ENCODE measurements at places on chromosomes 12 and 14. TPM values are rescaled to one million over a fixed set of nuclear protein-coding genes. Genes with fewer than 3 reads are reported as not detected.

GRCh38 chr14:89827265-89827664 is 127.3 kb downstream of the EFCAB11 start:
- no peaks in the 10 kb centered on the region for H3K4me1 ChIP-seq
- no peaks in the 10 kb centered on the region for H3K27me3 ChIP-seq
- no peak overlapping the region for H3K27ac ChIP-seq
- H3K4me3 ChIP-seq: no peak overlapping the region
- H3K36me3 ChIP-seq: no peaks in the 10 kb centered on the region

DNA sequence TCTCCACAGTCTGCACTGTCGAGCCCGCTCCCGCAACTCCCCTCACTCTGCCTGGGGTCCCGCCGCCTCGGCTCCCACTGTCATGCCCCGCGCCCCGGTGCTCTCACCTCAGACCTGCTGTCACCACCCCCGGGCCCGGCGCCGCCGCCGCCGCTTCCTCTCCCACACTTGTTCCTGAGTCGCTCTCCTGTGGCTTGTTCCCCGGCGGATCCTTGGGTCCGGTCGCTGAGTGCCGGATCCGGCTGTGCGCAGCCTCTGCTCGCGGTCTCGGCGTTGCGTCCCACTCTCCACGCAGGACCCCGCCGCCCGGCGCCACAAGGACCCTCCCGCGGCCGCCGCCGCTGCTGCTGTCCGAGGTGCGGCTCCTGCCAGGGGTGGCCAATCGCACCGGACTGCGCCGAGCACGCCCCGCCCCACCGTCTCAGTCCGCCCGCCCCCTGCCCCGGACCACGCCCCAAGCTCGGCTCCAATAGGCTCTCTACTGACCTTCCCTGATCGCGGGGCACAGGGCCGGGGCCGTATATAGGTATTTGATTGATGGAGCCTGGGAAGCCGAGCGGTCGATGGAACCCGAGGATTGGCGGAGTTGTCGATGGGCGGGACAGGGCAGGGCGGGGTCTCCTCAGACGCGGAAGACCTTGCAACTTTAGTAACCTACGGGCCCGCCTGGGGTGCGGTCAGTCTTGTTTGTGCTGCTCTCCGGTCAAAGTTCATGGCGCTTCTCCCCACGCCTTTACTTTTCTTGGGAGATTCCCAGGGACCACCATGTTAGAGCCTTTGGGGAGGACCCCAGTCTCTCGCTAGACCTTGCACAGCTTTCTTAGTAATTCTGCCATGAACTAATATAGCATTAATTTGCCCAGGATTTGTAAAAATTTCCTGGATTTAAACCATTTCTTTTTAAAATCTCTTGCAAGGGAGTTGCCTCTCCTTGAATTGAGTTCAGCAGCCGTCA is at the start of gene TAOK3:
TAOK3 (minus strand) TSS at position 367 of the 955 bp plus-strand sequence. CDS start 117,340 bp downstream, outside the sequence.
- H3K36me3 ChIP-seq: no peaks in the 10 kb centered on the region
- peak within 1 kb of the TSS; percentile 74 for H3K27ac ChIP-seq
- no peaks in the 10 kb centered on the region for H3K27me3 ChIP-seq
- peak within 1 kb of the TSS; percentile 90 for H3K4me3 ChIP-seq

The BIN2 gene
- 57.3 TPM for total RNA-seq

DNA sequence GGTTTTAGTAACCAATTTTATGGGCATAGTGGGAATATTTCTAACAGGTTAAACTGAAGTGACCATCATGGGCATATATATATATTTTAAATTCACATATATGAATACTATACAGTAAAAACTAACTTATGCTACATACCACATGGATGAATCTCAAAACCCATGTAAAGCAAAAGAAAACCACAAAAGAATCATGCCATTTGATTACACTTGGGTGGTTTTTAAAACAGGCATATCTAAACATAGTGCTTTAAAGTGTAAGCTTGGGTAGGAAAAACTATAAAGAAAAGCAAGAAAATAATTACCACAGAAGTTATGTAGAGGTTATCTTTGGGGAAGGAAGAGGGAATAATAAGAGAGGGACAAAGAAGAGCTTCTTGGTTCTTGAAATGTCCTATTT is 326.1 kb downstream of the NAV3 start:
- no peaks in the 10 kb centered on the region for H3K36me3 ChIP-seq
- H3K4me1 ChIP-seq: no peaks in the 10 kb centered on the region
- no peaks in the 10 kb centered on the region for H3K27me3 ChIP-seq

The OAS2 gene
- total RNA-seq: 46.6 TPM

The GARIN6 gene
- total RNA-seq: not detected

DNA sequence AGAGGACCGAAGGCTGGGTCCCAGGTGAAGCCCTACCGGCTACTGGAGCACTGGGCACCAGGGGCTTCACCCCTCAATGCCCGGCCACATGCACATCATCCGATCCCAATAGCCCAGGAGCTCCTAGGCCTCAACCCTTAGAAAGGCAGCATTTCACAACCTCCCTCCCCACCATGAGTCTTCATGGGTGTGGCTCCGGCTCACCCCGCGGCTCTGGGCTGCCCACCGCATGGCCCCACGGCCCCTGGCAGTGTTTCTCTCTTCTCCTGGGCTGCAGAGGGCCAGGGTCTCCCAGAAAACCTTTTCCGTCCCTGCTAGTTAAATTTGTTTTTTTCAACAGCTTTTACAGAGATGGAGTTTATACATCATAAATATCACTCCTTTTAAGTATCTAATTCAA is 28.6 kb upstream of the DLK1 start:
- DNase-seq: no peak
- H3K27ac ChIP-seq: peak overlapping the region; percentile 72
- no peaks in the 10 kb centered on the region for H3K4me1 ChIP-seq
- no peaks in the 10 kb centered on the region for H3K27me3 ChIP-seq
- no peaks in the 10 kb centered on the region for H3K36me3 ChIP-seq
- H3K4me3 ChIP-seq: no peak overlapping the region

DNA sequence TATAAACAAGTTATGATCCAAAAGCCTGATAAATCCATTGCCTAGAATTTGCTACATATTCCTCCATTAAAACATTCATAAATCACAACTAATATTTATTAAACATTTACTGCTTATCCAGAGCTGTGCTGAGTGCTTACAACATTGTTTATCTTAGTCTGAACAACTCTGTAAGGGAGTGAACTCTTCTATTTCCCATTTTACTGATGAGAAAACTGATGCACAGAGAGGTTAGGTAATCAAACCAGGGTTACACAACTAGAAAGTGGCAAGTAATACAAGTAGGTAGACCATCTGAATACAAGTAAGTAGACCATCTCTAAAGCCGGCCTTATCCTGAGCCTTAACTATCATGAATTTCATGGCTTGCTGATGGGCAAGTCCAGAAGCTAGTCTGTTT is 39.5 kb downstream of the WASHC3 start:
- H3K27me3 ChIP-seq: no peaks in the 10 kb centered on the region
- no peak for DNase-seq
- no peaks in the 10 kb centered on the region for H3K4me1 ChIP-seq
- H3K4me3 ChIP-seq: no peak overlapping the region
- H3K27ac ChIP-seq: no peak overlapping the region

GRCh38 chr14:29222671-29223268 is 456.2 kb downstream of the FOXG1 start:
- no peak overlapping the region for H3K4me3 ChIP-seq
- H3K27me3 ChIP-seq: no peaks in the 10 kb centered on the region
- no peak for DNase-seq
- H3K4me1 ChIP-seq: no peaks in the 10 kb centered on the region
- H3K36me3 ChIP-seq: no peaks in the 10 kb centered on the region

GRCh38 chr12:58361056-58361455 is 419.7 kb downstream of the ATP23 start:
- DNase-seq: no peak
- H3K4me3 ChIP-seq: no peak overlapping the region
- no peaks in the 10 kb centered on the region for H3K27me3 ChIP-seq

DNA sequence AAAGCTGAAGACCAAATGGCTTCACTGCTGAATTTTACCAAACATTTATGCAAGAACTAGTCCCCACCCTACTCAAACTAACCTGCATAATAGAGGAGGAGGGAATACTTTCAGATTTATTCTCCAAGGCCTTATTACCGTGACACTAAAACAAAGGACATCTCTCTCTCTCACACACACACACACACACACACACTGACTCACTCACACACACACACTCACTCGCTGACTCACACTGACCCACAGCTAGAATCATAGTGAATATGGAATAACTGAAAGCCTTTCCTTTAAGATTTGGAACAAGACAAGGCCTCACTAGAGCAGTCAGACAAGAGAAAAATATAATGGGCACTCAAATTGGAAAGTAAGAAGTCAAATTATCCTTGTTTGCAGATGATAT is 1014.1 kb downstream of the TMTC2 start:
- no peak overlapping the region for H3K27ac ChIP-seq
- DNase-seq: no peak
- no peaks in the 10 kb centered on the region for H3K4me1 ChIP-seq
- H3K4me3 ChIP-seq: no peak overlapping the region
- H3K36me3 ChIP-seq: no peaks in the 10 kb centered on the region

The E2F7 gene
- total RNA-seq: 10.7 TPM

DNA sequence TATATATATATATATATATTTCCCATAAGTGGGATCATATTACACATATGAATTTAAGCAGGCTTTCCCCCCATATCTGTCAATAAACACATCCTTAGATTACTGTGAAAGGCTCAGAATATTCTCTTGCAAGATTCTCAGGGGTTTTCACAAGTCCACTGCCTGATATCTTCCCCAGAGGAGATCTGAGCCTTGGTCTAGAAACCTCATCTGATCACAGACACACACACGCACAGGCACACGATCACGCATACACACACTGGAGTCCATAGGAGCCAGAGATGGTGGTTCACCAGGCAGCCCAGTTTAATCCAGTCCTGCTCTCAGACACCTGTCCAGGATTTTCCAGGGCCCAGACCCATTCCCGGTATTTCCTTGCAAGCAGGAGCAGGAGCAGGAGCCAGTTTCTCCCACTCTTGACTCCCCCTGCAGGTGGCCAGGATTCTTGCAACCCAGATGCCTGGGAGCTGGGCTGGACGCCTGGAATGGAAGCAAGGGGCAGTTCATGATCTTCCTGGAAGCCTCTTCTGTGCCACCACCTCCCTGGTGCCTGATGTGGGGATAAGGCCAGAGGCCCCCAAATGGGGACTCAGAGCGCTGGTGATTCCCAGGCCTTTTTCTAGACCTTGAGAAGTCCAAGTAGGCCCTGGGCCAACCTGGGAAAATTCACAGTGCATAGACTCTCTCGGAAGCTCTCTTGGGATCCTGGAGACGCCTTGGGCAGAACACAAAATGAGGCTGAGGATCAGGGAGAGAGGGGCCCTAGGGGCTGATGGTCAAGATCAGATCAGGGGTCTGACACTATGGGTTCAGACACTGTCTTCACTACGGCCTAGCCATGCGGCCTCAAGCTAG is 16.5 kb upstream of the KRT78 start:
- peaks cover 20% of the 10 kb centered on the region for H3K4me1 ChIP-seq
- no peak overlapping the region for H3K27ac ChIP-seq
- no peaks in the 10 kb centered on the region for H3K27me3 ChIP-seq
- no peaks in the 10 kb centered on the region for H3K36me3 ChIP-seq

The CRIP1 gene
- total RNA-seq: 468 TPM

- H3K36me3 ChIP-seq: peaks cover 55% of the 10 kb centered on the region
- peak overlapping the region; percentile 89 for H3K27ac ChIP-seq
- peak overlapping the region; percentile 45 for H3K4me3 ChIP-seq
- no peaks in the 10 kb centered on the region for H3K27me3 ChIP-seq
- peaks cover 98% of the 10 kb centered on the region for H3K4me1 ChIP-seq
- no peak for DNase-seq
These were observed 14.8 kb downstream of the BCL11B start for GRCh38 chr14:99257122-99257672.

The FGD4 gene
- 1.4 TPM for total RNA-seq

The DLK1 gene
- not detected for total RNA-seq

- H3K27ac ChIP-seq: no peak overlapping the region
- no peaks in the 10 kb centered on the region for H3K4me1 ChIP-seq
- no peaks in the 10 kb centered on the region for H3K27me3 ChIP-seq
- DNase-seq: no peak
These were observed 906.9 kb downstream of the NRXN3 start for GRCh38 chr14:79077096-79077495.

GRCh38 chr14:23402296-23403138 is 5.6 kb downstream of the MYH6 start:
- no peaks in the 10 kb centered on the region for H3K36me3 ChIP-seq
- no peak overlapping the region for H3K4me3 ChIP-seq
- H3K27me3 ChIP-seq: no peaks in the 10 kb centered on the region
- H3K4me1 ChIP-seq: no peaks in the 10 kb centered on the region
- no peak overlapping the region for H3K27ac ChIP-seq
- no peak for DNase-seq

GRCh38 chr12:119366007-119366406 is 31.5 kb downstream of the CCDC60 start:
- no peaks in the 10 kb centered on the region for H3K27me3 ChIP-seq
- no peaks in the 10 kb centered on the region for H3K36me3 ChIP-seq
- no peaks in the 10 kb centered on the region for H3K4me1 ChIP-seq
- DNase-seq: no peak
- no peak overlapping the region for H3K27ac ChIP-seq
